ENCODE measurements at places on chromosomes 1 and 21.
A peak's percentile ranks its signal among the peaks of the same experiment; 100 is the strongest.

DNA sequence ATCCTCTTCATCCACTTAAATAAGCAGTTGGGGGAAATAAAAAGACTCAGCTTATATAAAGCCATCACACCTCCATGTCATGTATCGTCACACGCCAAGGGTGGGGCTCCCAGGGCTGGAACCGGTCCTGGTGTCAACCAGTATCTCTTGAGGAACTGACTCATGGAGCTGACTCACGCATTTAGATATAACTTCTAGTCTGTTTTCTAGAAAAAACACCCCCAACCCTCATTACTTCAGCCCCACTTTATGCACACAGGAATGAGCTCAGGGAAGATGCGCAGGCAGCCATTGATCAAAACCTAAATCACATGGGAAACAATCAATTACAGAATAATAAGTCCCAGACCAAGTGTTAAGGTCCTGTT is 6.9 kb upstream of the IL22RA1 start:
- DNase-seq, result peak; percentile 35

GRCh38 chr1:99269321-99269720 is 5.0 kb downstream of the PLPPR4 start:
- DNase-seq, result no peak

- DNase-seq, result no peak
Measured at GRCh38 chr1:111906816-111907215, 82.7 kb downstream of the KCND3 start.

DNA sequence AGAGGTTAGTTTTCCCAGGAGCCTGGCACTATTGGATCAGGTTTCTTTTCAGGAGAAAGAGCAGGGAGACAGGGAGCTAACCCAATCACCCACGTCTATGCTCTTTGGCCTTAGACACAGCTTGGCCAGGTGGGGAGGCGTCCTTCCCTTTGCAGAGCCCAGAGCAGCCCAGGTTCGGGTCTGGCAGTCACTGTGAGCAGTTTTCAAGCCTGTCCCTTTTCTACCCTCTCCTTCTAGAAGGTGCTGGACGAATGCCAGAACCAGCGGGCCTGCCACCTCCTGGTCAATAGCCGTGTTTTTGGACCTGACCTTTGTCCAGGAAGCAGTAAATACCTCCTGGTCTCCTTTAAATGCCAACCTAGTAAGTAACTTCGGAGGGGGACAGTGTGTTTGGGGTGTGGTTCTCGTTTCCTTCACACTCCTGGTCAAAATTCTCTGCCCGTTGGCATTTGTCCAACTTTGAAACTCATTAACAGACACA is 44.9 kb downstream of the EVA1C start:
- DNase-seq, result no peak

DNA sequence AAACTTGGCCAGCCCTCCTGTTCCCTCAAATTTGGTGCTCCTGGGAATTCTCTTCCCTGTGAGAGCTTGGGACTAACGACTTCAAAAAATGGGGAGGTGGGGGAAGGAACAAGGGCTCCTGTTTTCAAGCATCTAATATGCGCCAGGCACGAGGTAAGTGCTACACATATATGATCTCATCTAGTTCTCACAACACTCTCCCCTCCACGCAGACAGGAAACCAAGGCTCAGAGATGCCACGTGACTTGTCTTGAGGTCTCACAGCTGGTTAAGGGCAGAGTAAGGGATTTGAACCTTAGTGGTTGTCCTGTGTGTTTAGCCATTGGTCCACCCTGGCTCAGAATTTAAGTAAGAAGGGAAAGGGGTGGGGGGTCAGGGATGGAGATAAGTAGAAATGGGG is 125.9 kb downstream of the DMRTB1 start:
- peak; percentile 52 for DNase-seq

GRCh38 chr21:37195610-37196009 is 71.5 kb downstream of the VPS26C start:
- DNase-seq, result no peak

DNA sequence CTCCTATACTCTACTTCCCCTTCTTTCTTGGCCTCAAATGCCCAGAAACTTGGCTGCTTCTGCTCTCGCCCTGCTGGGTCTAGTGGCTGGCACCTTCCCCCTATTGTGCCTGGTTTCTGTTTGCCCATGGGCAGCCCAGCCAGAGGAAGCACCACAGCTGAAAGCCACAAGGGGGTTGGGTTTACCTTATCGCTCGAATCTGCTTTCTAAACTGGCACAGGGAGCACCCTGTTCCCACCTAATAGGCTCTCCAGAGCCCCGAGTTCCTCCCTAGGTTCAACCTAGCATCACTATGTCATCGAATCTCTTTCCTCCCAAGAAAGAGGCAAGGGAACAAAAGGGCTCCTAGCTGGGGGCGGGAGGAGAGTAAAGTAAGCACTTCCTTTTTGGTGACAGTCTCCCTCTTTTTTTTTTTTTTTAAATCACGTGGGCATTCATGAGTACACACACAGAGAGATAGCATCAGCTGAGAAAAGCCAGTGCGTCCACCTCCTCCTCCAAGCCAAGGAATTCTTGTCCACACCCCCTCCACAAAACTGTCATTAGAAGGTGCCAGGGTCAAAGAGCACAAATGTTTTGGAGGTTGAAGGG is 72.8 kb downstream of the PLEKHA6 start:
- peak; percentile 41 for DNase-seq

DNA sequence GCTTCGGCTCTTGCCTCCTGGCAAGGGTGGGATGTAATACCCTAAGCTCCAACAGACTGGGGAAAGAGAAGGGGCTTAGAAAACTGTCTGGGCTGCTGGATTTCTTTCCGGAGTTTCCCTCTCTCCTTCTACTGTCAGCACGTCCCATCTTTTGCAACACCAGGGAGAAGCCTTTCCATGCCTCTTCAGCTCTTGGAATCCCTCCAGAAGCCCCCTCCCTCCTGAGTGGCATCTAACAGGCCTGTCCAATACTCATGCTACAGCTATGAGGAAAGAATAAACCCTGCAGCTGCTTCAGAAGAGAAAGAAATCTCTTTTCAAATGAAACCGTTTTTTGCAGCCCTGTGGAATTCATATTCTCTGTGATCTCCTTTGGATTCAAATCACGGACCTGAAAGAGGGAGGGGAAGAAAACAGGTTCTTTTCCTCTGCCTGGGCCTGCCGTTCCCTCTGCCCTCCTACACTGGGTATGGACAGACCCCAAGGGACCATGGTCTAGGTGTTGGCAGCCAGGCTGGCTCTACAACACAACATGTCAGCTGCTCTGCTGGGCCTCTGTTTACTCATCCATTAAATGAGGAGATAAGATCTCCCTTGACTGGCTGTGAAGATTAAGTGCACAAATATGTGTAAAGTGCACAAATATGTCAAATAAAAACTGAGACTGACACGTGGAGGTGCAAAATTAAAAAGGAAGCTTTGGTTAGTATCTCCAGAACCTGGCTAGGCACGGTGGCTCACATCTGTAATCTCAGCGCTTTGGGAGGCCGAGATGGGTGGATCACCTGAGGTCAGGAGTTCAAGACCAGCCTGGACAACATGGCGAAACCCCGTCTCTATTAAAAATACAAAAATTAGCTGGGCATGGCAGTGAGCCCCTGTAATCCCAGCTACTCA is 6.0 kb upstream of the CAPN2 start:
- DNase-seq, result no peak

DNA sequence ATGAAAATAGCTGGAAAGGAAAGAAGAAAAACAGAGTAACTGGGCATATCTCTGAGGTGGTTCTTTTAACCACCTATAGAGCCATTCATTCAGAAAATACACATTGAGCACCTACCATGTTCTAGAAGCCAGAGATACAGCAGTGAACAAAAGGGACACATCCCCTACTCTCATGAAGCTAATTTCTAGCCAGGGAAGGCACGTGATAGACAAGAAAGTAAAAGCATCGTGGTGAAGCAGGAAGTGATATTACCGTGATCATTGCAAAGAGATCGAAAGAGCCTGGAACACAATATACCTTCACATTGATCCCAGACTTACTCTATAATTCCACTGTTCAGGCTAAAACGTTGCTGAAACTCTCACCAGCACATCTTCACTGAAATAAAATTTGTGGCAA is 76.0 kb downstream of the TIAM1 start:
- DNase-seq, result peak; percentile 4

DNA sequence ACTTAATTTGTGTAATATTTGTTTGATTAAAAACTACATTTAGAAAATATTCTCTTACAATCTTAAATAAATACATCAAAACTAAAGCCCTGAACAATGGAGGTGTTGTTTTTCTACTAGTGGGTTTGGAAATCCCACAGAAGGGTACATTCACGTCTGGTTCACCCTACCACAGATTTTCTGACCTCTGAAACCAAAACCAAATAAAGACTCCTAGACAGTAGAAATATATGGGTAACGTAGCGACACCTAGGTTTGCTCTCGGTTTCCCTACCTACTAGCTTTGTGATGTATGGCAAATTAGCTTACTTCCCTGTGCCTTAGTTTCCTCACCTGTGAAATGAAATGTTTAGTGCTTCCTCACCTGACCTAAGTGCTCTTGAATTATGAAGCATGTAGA is 312.6 kb downstream of the DPYD start:
- DNase-seq, result no peak

- peak; percentile 6 for DNase-seq
Measured at GRCh38 chr1:220271706-220272046, 577 bp downstream of the RAB3GAP2 start.

DNA sequence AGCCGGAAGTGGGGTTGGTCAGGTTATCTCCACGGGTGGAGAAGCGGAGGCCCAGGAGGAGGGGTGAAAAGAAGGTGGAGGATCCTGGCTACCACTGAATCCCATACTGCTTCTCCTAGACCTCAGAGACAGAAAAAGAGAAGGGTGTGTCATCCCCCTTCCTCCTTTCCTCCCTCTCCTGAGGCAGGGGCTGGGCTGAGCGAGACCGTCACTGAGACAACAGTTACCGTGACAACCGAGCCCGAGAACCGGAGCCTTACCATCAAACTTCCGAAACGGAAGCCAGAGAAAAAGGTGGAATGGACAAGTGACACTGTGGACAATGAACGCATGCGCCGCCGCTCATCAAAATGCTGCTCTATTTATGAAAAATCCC is 42.1 kb upstream of the NBPF3 start:
- DNase-seq, result peak; percentile 5

All from activated CD4-positive, alpha-beta T cell treated with anti-CD3 and anti-CD28 coated beads, Interleukin-2, amount 50 U/mL, for 16 hours (primary cell).